Endothelial cell (in vitro differentiated cells): ENCODE measurements at places on chromosomes 2 and 18.

DNA sequence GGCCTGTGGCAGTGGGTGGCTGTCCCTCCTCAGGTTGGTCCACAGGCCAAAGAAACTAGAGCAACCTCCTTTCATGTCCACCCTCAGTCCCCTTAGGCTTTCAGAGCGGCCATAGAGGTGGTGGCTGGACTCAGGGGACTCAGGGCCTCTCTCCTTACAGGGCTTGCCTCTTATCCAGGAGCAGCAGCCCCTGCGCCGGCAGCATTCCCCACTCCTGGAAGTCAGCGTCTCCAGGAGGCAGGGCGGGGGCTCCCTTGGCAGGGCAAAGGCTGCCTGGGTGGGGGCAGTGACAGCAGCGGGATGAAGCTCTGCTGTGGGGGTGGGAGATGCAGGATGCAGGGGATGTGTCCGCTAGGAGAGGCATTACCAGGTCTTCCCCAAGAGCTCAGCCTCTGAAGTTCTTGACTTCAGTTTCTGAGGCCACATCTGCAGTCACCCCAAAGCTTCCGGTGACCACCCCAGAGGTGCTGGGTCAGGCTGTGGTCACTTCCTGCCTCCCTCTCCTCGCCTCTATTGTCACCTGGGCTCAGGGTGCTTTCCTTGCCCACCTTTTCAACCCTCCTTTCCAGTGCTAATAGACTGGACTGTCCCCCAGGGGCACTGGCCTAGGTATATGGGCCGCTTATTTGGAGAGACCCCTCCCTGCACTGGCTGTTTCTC, 8.6 kb upstream of the GPR55 start:
- DNase-seq, result no peak

- DNase-seq, result no peak
Measured at GRCh38 chr2:226308323-226308680, 491.3 kb downstream of the IRS1 start.

DNA sequence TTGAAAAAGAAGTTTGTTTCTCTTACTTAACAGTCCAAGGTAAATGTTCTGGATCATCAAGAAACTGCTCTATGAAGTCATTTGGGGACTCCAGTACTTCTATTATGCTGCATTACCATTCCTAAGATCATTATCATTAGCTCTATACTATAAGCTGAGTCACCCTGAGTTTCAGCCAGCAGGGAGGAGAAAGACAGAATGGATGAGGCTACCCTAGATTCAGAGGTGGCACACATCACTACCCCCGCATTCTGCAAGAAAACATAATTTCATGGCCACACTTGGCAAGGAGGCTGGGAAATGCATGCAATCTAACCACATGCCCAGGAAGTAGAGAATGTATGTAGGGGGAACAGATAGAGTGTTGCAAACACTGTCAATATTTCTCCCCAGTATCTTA, 16.6 kb upstream of the LNPK start:
- DNase-seq, result no peak

- no peak for DNase-seq
Measured at GRCh38 chr2:203706403-203706802, at the start of gene CD28. CD28 (plus strand) TSS chr2:203706639; CDS start chr2:203706697, 58 bp downstream.

DNA sequence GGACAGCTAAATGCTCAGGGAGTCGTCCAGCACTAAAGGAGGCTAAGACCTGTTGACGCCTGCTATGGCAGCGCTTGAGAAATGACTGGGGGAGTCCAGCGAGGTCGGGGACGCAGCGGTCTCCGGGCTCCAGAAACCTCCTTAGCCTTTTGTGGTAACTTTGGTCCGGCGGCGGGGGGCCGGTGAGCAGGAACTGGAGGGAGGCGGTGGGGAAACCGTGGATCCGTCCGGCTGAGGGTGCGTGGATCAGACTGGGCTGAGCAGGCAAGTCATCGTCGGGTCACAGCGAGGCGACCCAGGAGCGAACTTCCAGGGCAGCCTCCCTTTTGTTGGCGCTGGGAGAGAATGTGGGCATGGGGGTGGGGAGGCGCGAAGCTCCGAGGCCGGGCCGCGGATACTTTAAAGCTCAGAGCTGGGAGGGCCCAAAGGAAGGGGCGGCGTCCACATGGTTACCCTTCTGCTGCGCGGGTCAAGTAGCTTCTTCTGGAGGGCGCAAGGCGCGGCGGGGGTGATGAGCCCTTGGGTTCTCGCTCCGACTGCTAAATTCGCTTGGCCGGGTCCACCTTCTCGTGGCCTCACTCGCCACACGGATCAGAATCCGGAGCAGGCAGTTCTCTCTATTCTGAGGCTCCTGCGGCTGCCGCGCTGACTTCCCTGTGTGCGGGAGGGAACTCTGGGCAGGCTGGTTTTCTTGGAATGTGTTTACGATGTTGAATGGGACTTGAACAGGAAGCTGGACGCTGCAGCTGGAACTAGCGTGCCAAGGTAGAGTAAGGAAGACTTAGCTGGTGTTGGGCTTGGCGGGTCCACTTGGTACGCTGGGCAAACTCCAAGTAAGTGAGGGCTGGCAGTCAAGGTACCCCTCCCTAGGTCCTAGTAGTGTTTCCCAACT, 920 bp downstream of the GULP1 start:
- peak; percentile 69 for DNase-seq

- DNase-seq, result no peak
Measured at GRCh38 chr2:145484448-145485097, 964.7 kb upstream of the ZEB2 start.

GRCh38 chr18:33146014-33146413, 294.5 kb downstream of the CCDC178 start:
- no peak for DNase-seq

- no peak for DNase-seq
Measured at GRCh38 chr2:19580830-19581229, 222.4 kb upstream of the OSR1 start.

- no peak for DNase-seq
Measured at GRCh38 chr2:51919395-51919794, 887.5 kb upstream of the NRXN1 start.

DNA sequence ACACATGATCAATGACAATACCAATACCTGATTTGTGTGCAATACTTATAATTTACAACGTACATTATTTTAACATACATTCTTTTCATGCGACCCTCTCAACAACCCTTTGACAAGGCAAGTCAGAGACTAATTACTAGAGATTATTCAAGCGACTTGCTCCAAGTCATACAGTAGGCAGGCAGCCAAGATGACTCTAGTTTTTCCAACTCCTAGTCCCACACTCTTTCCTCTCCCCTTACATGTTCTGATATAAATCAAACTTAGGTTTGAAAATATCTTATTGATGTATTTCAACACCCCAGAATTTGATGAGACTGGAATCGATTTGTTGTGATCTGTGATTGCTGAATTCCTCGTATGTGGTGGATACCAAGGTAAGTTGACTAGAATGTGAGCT, 8.0 kb upstream of the CYP27C1 start:
- DNase-seq, result no peak

- peak; percentile 15 for DNase-seq
Measured at GRCh38 chr2:231781798-231782726, 980 bp upstream of the PDE6D start.

- no peak for DNase-seq
Measured at GRCh38 chr2:63872571-63873328, 31.1 kb downstream of the UGP2 start.

GRCh38 chr2:100610381-100610831, 47.6 kb downstream of the PDCL3 start:
- DNase-seq, result peak; percentile 92

GRCh38 chr2:106885971-106886915, at the start of gene ST6GAL2:
ST6GAL2 (minus strand) TSS chr2:106886167; CDS start chr2:106843977, 42,190 bp downstream.
- DNase-seq, result peak; percentile 52

GRCh38 chr2:234438305-234438977, 58.4 kb downstream of the ARL4C start:
- no peak for DNase-seq

GRCh38 chr18:22493940-22494339, 76.2 kb upstream of the CTAGE1 start:
- DNase-seq, result no peak

GRCh38 chr2:138948070-138948539, 167.9 kb upstream of the NXPH2 start:
- DNase-seq, result no peak

DNA sequence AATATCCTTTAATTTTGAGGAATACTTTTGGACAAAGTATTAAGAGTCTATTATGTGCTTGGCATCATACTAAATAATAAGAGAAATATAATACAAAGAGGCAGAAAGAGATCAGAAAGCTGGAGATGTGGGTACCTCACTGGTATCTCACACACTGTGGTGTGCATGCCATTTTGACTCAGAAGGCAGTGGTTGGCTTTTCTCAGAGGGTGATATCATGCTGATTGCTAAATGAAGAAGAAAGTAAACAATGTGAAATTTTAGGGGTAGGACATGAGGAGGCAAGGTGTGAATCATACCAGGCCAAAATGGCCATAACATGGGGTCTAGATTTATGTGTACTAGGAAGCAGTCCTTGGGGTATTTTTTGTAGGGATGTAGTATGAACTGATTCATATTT, 16.6 kb upstream of the SPOPL start:
- DNase-seq, result no peak

GRCh38 chr2:148531235-148531634, 113.3 kb upstream of the EPC2 start:
- DNase-seq, result no peak

GRCh38 chr2:121038891-121039616, 245.9 kb downstream of the TFCP2L1 start:
- no peak for DNase-seq

DNA sequence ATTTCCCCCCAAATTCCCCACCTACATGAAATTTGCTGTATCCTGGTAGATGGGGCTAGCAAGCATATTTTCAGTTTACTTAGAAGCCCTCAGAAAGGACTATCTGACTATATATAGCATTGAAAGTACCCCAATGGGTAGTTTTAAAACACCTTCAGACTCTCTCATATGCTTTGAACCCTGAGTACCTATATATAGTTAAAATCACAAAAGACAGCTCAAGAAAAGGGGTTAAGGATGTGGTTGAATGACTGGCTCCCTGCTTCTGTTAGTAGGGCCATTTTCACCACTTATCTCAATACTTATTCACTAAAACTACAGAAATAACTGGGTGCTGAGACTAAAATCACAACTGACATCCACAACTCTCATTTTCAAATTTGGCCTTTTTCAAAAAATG, 18.5 kb downstream of the WDPCP start:
- no peak for DNase-seq

DNA sequence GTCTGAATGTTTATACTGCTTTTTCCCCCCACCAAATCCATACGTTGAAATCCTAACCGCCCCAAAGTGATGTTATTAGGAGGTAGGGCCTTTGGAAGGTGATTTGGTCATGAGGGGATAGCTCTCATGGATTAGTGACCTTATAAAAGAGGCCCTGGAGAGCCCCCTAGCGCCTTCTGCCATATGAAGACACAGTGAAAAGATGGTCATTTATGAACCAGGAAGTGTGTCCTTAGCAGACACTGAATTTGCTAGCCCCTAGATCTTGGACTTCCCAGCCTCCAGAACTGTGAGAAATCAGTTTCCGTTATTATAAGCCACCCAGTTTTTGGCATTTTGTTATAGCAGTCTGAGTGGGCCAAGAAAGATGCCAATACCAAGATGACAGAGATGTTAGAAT, 7.2 kb upstream of the TSN start:
- no peak for DNase-seq

DNA sequence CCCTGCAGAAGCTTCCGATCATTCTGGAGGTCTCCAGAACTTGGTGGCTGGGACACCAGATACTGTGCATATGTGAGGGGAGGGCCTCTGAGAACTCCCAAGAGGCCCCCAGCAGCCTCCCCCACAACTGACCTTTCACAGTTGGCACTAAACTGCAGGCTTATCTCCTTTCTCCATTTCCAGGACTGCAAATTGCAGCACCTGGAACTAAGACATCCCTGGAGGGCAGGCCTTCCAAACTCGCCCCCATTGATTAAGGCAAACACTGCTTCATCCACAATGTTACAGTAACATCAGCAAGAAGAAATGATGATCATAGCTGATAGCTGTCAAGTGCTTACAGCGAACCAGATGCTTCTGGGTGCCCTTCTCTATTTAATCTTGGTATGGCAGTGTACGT, 67.9 kb downstream of the TGOLN2 start:
- DNase-seq, result no peak

GRCh38 chr2:8805278-8806210, 31.9 kb downstream of the KIDINS220 start:
- DNase-seq, result no peak

DNA sequence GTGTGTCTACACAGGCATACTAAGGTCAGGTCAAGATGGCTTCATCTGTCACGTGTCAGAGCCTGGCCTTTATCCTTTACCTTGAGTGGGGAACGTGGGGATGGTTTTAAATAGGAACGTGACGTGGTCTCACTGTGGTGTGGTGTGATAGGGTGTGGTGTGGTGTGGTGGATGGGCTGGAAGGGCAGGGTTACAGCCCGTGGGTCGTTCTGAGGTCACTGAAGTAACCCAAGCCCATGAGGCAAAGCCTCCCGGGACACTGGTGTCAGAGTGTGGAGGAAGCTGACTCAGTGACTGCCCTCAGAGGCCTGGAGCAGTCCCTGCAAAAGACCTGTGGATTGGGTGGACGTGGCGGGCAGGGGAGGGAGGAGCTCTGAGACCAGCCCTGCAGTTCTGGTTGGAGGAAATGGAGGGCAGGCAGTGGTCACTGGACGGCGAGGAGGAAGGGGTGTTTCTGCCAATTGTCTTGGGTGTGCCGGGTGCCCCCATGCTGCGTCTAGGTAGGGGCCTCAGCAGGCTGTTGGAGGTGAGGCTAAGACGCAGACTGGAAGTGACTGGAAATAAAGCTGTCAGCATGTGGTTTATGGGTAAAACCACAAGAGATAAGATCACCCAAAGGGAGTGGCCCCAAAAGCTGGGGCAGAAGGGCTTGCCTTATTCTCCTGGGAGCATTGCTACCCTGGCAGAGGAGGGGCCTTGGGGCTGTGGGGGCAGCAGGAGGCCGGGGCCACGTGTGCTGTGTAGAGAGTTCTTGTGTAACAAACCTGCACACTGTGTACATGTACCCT, 84.8 kb downstream of the SH3RF3 start:
- DNase-seq, result no peak

GRCh38 chr2:237182422-237183123, 96.9 kb downstream of the COPS8 start:
- no peak for DNase-seq

DNA sequence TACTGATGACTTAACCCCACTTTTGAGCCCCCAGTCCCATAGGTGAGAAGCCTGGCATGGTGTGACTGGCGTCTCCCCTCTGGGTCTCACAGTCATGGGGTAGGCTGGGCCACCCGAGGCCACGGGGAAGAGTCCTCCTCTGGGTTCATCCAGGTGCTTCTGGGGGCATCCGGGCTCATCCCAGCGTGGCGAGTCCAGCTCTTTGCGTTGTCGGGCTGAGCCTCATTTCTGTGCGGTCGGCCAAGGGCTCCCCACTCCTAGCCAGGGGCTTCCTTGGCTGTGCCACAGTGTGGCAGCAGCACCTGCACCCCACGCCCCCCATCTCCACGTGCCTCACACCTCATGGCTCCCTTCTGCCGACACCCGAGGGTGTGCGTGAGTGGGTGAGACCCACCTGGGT, 27.6 kb upstream of the SNED1 start:
- DNase-seq, result no peak

- no peak for DNase-seq
Measured at GRCh38 chr2:118186858-118187254, 98.6 kb downstream of the INSIG2 start.

DNA sequence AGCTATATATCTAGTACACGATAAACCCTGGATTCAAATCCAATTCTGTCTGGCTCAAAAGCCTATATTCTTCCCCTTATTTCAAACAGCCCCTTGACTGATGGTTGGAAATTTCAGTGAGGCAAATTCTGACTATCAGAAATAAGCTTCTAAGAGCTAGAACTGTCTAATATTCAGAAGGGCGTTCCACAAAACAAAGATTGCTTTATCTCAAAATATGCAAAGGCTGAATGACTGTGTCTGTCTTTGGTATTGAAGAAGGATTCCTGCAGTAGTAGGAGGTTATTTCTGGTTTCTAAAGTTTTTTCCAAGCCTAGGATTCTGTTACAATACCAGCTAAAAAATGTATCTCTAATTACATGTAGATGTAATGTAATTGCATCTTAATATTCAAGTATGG, 31.1 kb downstream of the DRC1 start:
- DNase-seq, result no peak
